ENCODE measurements at places on chromosomes 1 and 21.

DNA sequence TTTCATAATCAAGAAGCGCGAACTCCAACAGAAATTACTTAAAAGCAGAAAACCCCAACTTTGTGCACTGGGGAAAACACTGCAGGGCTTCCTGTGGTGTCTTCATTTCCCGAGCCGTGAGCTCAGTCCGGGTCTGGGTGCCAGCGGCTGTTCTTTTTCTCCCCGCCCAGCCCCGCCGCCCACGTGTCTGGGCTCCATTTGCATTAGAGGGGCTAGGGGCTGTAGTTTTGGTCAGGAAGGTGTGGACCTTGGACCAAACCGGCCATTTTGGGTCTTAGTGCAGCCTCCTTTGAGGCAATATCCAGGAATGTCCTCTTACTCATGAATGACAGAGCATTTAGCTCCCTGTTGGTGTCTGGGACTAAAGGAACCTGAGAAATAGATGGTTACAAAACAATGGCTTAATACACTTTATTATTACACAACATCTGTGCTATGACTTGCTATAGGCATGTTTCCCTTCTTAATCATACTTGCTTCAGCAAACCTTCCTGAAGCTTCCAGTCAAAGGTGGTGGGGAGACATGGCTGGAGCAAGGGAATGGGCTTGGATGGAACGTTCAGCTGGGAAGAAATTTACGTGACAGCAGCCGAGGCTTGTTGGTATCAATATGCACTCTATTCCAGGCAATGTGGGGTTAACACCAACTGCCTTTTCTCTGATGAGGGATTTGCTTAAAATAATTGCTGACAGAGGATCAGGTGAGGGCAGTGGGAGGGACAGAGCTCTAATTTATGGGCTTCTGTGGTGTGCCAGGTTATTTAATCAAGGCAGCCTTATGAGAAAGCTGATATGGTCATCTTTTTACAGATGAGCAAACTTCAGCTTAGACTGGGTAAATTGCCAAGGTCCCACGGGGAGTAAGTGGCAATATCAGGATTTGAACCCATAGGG, 1.1 kb downstream of the AGTRAP start:
- peak; percentile 31 for DNase-seq

DNA sequence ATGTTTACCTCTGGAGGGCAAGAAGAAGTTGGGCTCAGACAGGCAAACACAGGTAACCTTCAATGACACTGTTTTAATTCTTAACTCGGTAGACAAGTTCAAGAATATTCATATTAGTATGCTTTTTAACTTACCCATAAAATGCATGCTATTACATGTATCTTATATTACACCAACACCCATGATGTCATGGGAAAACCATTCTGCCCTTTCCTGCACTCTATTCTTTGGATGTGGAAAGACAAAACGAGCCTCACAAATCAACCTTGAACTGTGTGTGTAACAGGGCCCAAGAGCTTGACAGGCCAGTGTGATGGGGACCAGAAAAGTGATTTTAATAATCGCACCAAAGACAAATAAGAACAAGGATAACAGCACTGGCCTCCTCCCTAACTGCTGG, 22.6 kb upstream of the RAP1GAP start:
- DNase-seq = no peak

- no peak for DNase-seq
These were observed 5.8 kb upstream of the NR5A2 start for GRCh38 chr1:200021577-200022238.

DNA sequence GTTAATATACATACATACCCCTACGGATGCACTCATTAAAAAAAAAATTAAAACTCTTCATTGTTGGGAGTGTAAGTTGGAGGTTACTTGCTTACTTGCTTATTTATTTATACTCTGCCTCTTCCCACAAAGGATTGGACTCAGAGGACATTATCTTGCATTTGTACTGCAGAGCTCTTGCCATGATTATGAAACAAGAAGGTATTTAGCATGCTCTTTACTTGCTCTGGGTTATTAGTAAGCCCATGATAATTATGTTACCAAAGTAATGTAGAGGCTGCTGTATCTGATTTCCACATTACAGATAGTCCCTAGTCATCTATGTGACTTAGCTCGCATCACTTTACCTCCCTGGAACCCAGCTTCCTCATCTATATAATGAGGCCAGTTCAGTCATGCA, 355.1 kb upstream of the PTBP2 start:
- no peak for DNase-seq

DNA sequence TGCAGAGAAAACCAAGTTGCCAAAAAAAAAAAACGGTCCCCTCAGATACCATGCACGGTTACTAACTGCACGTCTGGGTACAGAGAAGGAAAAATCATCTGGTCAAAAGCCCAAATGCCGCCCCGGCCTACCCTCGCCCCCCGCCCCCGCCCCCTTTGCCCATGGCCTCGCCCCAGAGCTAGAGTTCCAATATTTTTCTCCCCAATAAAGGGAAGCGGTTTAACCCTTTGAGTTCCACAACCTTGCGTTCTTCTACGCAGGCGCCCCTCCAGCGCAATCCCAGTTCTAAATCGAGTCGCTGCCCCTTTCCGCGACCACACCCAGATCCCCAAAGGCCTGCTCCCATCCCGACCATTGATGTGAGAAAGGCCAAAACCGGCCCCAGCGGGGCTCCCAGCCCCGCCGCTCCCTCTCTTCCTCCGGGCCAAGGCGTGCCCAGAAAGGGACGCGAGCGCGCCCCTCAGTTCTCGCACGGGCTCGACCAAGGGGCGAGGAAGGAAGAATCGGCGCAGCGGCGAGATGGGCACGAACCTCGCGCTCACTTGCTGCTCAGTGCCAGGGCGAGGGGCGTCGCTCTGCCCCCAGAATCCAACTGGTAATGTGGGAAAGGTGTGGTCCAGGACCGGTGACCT, 797 bp downstream of the WDR47 start:
- no peak for DNase-seq

DNA sequence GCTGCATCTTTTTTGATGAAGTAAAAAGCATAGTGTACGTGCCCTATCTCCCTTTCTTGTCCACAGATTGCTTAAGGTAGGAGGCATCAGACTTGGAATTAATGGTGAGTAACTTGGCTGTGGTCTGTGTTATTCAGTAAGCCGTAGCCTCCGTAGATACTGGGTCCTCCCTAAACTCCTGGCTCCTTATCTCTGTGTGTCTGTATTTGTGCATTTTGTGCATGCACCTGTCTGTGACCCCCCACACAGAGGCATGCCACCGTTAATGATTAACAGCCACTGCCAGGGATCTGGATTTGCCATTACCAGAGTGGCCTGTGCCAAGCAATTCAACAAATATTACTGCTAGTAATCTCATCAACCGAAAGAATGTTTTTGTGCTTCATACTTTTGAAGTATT, 31.9 kb downstream of the MAP3K21 start:
- DNase-seq = no peak

- DNase-seq = no peak
These were observed 18.7 kb downstream of the UMODL1 start for GRCh38 chr21:42089665-42090310.

- DNase-seq = no peak
These were observed 361.3 kb downstream of the PLPP3 start for GRCh38 chr1:56218023-56218422.

DNA sequence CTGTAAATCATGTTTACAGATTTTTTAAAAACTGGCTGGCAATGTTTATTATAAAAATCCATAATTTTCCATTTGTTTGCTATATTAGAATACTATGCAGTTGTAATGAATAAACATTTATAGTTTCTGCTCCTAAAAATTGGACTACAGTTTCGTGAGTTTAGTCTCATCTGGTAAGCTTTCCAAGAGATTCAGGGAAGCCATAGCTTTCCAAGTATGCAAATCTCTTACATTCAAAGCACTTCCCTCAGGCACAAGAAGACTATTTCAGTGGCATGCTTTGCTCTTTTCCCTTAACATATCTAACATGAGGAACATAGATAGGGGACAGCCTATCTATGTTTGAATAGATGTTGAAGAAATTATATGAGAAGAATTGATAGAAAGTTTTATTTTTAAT, 77.2 kb downstream of the ADGRL2 start:
- no peak for DNase-seq

GRCh38 chr1:93681101-93681988, at the start of gene BCAR3:
BCAR3 (minus strand) TSS chr1:93681837; CDS start chr1:93674930, 6,907 bp downstream.
- peak; percentile 26 for DNase-seq

GRCh38 chr1:173149887-173150286, 57.2 kb downstream of the TNFSF4 start:
- no peak for DNase-seq

- no peak for DNase-seq
These were observed 104.4 kb downstream of the OMA1 start for GRCh38 chr1:58442114-58442513.

GRCh38 chr1:77514921-77515776, 167.3 kb downstream of the ZZZ3 start:
- no peak for DNase-seq

GRCh38 chr21:33634254-33634653, 7.3 kb downstream of the CRYZL1 start:
- no peak for DNase-seq

DNA sequence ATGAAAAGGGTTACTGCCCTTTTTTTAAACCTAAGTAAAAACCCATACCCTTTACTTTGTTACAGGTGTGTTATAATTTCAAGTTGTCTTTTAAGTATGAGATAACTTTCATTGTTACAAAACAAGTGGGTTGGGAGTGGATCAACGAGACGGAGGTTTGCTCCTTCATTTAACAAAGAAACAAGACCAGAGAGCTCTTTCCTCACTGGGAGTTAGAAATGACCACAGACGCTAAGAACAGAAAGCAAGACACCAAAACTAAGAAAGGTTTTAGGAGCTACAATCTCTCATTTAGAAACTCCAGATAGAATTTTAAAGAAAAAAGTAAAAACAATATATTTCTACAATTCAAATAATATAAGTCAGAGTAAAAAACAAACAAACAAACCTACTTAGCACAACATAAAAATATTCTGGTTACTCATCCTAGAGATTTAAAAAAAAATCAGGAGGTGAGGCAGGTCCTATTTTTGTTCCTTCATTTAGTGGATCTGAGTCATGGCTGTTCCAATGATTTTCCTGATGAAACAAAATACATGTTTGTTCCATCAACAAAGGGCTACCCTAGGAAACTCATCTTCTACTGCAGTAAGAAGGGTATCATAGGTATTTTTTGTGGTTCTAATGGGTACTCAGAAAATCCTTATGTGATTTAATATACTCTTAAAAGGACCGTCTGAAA, 33.0 kb downstream of the APP start:
- DNase-seq = no peak

DNA sequence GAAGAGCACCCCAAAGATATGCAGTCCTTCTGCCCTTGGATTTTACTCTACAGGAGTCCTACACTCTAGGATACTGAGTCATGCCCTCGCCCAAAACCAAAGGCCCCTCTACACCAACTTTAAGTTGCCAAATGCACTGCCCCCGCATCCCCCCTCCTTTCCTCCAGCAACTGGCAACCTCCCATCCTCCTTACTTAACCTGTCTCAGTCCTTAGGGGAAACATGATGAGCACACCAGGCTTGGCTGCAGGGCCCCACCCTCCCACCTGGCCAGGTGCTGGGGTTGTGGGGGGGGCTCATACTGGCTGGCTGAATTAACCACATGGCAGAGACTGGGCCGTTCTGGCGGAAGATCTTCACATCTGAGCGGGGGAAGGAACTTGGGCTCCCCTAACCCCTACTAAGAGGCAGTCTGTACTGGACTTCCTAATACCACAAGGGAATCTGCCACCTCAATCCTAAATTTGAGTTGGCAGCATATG, 1.2 kb downstream of the HDGF start:
- DNase-seq = no peak

DNA sequence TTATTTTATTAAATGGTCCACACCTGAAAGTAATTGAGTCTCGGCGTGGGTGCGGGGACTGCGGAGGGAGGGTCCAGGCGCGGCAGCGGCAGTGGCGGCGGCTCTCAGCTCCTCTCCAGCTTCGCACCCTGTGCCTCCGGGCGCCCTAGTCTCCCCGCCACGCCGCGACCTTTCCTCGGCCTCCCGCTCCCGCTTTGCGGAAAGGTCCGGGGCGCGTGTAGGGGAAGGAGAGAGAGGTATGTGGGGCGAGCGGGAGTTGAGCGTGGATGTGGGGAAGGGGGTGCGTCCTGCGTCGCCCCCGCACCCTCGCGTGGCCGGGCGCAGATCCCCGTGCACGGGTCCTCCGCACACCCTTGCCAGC, 13.4 kb upstream of the ALX3 start:
- no peak for DNase-seq

DNA sequence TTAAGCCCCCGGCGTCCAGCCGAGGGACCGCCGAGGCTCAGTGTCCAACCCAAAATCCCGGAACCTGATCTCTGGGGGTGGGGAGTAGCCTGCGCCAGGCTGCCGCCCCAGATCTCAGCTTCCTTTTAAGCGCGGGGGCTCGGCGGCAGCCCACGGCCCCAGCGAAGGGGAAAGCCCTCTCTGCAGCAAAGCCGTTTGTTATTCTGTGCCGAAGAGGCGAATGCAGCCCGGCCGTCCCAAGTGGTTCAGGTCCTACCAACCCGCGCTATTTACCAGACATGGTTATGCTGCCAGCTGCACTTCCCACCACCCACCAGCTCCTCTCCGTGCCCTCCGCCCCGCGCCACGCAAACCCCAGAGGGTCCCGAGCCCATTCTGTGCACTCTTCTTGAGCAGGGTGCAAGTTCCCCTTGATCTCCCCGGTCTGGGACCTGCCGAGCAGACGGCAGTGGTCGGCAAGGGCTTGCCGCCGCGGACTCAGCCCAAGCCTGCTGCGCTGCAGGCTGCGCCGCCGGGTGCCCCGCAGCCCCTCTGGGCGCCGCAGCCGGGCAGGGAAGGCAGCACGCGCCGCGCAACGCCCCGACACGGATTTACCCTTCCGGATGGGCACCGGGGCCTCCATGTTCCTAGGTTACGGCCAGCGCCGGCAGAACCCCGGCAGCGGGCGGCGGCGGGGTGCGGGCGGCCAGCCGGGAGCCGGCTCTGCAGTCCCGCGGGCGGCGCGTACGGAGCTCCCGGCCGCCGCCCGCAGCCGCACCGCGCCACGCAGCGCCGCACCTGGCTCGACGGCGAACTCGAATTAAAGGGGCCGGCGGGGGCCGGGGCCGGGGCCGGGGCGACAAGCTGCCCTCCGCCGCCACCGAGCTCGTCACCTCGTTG, 738 bp upstream of the KCNA2 start:
- DNase-seq = no peak

DNA sequence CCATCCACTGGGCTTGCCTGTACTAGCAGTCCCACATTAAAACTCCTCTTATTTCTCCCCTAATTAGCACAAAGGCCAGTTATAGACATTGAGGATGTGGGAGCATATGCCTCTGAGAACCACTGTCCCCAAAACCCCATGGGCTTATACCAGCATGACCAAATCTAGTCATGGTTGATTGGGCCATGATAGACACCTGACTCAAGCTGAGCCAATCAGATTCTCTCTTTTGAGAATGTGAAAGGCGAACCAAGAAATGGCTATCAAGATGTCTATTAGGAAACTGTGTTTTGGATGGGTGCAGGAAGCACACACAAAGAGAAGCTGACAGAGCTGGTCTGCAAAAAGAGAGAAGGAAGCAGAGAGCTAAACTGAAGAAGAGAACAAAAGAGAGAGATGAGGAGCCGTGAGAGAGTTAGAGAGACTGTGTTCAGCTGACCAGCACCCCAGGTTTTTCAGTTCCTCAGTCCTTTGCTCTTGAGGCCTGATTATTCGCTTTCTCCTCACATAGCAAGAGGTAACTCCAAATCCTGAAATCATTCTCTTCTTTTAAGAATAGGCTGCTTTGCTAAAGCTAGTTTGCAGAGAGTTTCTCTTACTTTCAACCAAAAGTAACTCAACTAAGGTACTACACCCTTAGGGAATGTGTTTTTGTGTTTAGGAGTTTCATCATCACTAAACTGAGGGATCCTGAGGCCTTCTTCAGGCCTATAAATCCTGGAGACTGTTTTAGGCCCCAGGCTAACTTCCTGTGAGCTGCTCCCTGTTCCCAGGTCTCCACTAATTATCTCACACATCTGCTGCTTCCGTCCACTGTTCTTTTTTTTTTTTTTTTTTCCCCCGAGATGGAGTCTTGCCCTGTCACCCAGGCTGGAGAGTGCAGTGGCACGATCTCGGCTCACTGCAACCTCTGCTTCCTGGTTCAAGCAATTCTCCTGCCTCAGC, 7.9 kb upstream of the TIPRL start:
- DNase-seq = no peak
